ENCODE measurements at places on chromosomes 3 and 15.

DNA sequence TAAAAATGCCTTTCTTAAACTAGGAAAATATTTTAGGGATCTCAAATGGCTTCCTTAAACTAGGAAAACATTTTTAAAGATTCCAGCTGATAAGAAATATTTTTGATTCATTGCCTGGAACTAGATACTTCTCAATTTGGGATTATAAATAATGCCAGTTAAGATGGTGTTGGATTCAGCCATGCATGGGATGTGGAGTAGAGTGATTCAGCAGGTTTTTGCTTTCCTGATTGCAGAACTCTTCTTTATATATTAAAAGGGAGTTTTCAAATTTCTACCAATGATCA, 15.6 kb downstream of the FILIP1L start:
- no peak for DNase-seq

- no peak for DNase-seq
Measured at GRCh38 chr15:98896002-98896721, 111.4 kb downstream of the PGPEP1L start.

- no peak for DNase-seq
Measured at GRCh38 chr3:189202106-189202505, 30.3 kb downstream of the TPRG1 start.

DNA sequence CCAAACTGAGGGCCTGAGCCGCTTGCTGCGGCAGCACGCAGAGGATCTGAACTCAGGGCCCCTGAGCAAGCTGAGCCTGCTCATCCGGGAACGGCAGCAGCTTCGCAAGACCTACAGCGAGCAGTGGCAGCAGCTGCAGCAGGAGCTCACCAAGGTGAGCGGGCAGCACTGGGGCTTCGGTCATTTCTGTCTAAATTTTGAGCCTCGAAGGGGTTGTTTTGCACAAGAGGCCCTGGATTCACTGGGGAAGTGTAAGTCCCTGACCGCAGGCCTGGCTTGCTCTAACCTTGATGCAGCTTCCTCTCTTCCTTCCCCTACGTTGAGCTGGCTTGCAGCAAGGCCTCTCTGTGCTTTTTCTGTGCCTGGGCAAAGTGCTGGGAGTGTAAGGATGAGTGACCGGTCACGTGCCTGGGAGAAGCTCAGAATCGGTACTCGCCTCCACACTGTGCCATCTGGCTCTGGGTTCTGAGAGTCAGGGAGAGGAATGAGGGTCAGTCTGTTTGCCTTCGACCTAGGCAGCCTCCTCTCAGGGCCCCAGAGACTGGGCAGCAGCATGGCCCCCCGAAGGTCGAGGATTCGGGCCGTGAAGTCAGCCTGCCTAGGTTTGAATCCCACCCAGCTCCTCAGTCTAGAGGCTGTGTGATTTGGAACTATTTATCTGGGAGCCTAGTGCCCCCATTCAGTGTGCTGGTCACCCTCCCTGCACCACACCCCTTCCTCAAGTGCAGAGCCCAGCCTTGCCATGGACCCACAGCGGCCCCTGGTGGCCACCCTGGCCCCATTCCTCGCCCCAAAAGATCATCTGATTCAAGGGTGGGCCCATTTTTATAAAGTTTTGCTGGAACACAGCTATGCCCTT, 1.4 kb downstream of the FES start:
- DNase-seq: peak; percentile 43

DNA sequence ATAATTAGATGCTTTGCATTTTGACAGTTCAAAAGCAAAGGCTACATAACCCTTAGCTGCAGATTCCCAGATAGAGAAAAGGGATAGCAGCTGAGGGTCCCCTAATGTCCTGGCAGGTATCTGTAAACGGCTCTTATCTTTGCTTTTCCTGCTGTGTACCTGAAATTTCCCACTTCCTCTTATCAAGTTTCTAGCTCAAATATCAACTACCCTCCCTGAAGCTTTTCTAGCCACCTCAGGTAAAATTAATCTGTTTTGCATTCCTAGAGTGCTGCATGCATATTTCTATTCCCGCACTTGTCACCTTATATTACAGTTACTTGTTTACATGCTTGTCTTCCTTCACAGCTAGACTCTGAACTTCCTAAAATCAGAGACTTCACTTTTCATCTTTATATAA, 55.6 kb upstream of the STXBP5L start:
- no peak for DNase-seq

DNA sequence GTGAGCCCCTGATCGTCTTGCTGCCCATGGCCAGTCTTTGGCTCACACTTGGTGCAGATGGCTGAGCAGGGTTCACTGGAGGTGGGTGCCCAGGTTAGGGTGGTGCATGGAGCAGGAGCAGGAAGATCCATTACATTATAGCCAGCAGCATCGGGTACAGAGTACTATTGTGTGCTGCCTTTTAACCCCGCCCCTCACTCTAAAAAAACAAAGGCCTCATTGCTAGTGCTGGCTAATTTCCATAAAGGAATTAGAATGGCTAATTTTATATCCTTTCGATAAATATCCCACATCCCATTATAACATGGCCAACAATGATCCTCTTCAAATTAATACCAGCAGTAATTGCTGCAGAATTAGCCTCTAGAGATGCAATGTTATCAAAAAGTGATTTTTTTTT, 45.8 kb upstream of the PPP4R2 start:
- DNase-seq: no peak

DNA sequence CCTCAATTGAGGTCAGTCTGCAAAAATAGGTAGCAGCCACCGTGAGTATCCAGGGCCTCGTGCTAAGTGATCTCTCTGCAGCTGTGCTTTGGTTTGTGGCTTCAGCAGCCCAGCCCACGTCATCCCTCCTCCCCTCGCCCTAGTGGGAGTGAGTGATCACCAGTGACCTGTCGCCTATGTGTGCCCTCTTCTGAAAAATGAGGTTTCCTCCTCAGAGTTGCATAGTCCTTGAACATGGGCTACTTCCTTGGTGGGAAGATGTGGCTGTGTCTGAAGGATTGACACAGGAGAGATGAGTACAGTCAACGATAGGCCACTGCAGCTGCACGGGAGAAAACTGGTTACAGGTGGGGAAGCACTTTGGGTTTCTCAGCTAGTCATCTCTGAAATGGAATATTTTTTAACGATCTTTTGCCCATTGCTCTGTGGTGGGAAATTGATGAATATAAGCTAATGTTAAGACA, 144.8 kb upstream of the BHLHE40 start:
- DNase-seq: no peak

DNA sequence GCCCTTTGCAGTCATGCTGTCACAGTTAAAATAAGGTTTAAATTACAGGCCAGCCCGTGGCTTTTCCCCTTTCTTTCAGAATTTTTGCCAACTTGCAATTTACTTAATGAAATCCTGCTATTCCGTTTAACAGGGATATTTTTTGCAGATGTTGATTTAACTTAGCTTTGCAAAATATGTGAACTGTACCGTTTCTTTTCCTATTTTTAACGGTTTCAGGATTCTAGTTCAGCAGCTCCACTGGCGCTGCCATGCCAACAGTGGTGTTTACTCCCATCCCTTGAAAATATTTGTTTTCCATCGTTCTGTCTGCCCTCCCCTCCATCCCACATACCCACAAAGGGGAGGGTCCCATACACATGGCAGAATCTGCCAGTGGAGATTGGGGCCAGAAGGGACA, 54.3 kb downstream of the SMAD6 start:
- DNase-seq: no peak

DNA sequence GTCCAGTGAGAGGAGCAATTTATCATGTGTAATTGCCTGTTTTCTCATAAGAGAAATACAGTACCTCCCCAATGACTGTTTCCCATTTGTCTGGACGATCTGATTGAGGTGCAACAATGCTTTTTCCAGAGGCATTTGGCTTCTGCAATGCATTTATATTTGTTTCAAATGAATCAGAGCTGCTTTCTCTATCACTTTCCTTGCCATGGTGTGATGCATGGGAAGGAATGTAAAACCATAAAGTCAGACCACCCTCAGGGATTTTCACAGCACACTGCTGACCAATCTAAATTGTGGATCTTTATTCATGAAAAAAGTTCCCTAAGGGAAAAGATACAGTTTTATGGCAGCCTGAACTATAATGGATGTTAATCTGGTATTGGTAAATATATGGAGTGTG, 333.0 kb downstream of the ZNF385D start:
- DNase-seq: no peak

DNA sequence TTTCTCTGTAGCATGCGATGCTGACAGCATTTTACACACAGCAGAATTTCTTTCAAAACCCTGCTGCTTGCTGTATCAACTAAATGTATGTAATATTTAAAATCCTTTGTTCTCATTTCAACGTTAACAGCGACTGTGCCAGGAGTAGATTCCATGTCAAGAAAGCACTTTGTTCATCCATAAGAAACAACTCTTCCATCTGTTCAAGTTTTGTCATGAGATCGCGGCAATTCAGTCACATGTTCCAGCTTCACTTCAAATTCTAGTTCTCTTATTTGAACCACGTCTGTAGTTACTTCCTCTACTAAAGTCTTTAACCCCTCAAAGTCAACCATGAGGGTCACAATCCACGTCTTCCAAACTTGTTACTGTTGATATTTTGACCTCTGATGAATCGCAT, 50.6 kb downstream of the SMARCC1 start:
- no peak for DNase-seq

DNA sequence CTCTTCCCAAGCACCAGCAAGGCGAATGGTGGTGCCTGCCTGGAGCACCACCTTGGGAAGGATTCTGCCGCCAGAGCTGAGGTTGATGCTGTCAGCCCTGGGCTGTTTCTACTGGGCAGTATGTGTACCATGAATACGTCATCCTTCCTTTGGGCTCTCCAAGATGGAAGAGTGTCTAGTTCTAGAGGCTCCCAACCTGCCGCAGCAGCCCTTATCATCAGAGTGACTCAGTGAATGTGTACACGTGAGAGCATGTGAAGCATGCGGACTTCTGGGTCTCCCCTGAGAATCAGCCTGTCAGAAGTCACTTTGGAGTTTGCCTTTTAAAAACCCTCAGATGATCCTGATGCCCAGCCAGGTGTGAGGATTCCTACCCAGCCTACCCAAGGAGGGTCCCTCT, 20.9 kb downstream of the PLA2G4D start:
- DNase-seq: no peak

GRCh38 chr3:45002720-45003119, 23.4 kb upstream of the CLEC3B start:
- DNase-seq: no peak

DNA sequence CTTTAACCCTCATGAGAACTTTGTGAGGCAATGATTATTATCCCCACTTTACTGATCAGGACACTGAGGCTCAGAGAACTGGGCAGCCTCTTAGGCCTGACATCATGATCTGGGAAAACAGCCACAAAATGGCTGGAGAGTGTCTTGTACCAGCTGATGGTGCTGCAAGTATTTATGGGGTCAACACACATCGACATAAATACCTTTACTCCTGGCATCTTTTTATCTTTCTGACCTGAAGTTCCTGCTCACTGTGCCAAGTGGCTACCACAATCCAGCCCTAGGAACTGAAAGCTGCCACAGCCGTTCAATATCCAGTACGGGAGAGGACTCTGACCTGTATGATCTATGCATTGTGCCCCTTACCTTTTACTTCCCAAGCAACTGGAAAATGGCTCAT, 29.2 kb upstream of the MUC13 start:
- no peak for DNase-seq

DNA sequence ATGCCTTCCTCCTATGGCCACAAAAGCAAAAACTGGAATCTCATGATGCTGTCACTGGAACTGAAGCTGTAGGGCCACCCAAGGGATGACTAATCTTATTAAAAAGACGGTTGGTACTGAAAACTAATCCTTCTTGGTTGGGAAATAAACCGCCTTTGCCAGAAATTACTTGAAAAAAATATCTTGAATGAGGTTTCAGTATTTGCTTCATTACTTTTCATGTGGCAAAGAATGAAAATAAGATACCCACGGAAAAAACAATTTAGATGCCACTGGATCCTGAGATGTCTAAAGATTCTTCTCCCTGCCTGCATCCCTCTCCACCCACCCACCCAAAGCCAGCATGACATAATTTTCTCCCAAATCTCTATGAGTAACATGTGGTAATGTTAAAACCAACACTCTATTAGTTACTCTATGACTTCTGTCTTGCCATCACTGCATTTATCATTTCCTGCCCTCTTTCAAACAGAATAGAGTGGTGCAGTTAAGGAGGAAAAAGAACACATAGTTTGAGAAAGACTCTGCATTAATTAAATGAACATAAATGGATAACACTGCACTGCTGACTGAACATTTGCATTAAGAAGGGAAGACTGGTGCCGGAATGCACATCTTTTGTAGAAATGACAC, 111.8 kb upstream of the DPH6 start:
- no peak for DNase-seq

DNA sequence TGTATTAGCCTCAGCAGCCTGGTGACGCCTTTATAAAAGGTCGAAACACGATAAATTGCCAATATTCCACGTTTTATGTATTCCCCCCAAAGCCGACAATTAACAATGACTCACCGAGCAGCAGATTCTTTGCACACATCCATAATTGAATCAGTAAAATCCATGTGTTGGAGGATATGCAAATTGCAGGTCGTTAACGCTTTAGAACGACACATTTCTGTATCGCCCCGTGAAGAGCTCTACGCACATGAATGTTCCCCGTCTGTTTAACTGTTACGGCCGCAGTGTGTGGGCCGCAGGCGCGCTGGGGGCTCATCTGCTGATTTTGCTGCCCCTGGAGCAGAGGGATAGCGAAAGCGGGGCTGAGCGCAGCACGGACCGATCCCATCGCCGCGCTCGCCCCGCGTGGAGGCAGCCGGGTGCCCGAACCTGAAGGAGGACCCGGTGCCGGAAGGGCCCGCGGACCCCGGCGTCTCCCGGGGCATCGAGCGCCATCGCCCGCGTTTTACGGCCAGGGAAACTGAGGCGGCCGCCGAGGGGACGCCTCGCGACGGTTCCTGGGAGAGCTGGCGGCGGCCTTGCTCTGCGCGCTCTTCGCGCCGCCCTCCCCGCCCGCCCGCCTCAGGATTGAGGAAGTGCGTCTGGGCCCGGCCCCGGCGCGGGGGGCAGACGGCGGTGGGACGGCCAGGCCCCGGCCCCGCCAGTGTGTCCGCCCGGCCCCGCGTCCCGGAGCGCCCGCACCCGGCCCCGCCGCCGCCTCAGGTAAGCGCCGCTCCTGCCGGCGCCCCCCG, at the start of gene LRRK1:
Gene LRRK1 (plus strand): TSS at position 668 of the 791 bp plus-strand sequence. CDS start 5,276 bp downstream, outside the sequence.
- no peak for DNase-seq

Measured in anterior cingulate cortex (tissue), 58 donors.